Caki2 (cell line): ENCODE measurements at places on chromosomes 4 and X. TPM values are rescaled to one million over a fixed set of nuclear protein-coding genes. Genes with fewer than 3 reads are reported as not detected.

DNA sequence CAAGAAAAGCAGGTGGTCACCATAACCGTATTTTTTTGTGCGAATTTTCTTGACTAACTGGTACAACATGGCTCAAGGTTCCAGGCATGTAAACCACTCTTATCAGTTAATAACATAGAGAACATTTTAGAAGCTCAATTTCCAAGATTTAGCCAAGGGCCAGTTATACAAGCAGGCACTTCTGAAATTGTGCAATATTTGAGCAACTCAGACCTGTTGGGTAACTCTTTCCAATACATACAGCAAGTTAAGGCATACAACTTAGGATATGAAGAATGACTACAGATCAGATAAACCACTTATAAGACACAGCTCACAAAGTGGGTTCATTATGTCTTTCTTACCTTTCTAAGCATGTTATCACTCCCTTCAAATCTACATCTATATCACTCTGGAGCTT, 43.9 kb downstream of the ZNF280C start:
- no peak for DNase-seq

HAUS3 gene
- 4.2 and 8.6 TPM in 2 replicates for total RNA-seq

DNA sequence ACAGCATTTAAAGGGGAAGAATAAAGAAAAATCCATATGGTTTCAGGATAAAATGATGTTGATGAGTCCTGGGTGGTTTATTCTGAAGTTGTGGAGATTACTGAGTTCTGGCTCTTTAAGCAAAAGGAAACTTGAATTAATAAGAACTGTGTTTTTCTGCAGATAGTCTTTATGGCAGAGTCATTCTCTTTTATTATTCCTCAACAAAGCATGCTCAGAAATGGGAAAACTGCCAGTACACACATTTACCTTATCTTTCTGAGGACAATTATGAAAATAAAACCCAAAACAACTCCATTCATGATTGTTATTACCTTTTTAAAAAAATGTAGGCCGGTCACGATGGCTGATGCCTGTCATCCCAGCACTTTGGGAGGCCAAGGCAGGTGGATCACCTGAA, 58.5 kb downstream of the ADD1 start:
- no peak for DNase-seq

- DNase-seq = peak; percentile 73
Observed at GRCh38 chr4:6272863-6273660, 3.4 kb downstream of the WFS1 start.

KLB gene
- 0.68 and 0.75 TPM in 2 replicates for total RNA-seq

GRCh38 chrX:151538190-151539122, 25.0 kb upstream of the PASD1 start:
- no peak for DNase-seq

SATL1 gene
- total RNA-seq = not detected in 2 replicates

DNA sequence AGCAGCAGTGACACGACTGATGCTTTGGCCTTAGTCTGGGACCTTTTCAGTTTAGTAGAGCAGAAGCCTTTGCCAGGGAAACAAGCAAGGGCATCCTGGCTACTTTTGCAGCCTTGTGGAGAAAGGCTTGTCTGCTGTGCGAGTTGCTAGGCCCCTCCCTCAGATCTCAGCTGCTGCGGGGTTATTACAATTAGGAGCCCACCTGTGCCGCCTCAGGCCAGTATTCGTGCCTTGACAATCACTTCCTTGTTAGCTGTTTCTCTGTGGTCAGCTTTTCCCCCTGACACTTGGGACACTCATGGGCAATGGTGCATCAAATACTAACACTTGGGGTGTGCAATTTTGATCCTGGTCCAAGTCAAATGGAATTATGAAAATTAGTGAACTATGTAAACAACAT, 67.9 kb downstream of the SH2D1A start:
- DNase-seq = no peak

GRCh38 chr4:7987148-7987989, 47.7 kb upstream of the AFAP1 start:
- peak; percentile 48 for DNase-seq

DNA sequence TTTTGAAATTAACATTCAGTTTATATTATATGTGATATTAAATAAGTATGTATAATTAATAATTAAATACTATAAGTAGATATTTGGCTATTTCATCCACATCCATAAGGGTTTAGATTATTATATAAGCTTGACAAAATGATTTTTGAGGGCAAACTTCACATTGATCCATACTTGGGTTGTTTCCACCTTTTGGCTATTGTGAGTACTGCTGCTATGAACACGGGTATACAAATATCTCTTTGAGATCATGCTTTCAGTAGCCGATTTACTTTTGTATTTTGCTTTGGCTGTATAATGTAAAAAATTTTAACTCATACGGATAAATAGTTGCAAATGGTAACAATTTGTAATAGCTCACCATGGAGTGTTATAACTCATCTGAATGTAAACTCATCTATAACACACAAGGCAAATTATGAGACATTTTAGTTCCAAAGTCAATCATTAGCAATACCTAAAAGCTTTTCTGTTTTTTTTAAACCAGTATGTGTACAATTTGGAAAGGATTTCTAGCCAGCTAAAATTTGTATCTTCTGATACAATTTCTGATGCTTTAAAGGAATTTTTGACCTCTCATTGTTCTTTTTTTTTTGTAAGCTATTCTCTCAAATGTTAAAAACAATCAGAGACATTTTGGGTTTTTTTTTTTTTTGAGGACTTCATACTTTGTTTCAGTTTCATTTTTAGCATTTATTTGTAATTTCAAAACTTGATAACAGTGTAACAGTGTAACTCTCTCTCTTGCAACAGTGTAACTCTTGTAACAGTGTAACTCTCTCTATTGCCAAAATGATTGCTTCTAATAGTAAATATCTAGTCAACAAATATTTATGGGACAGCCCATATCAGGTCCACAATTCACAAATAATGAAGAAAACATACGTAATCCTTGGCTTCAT, 51.8 kb upstream of the ARX start:
- no peak for DNase-seq

- peak; percentile 76 for DNase-seq
Observed at GRCh38 chrX:110286106-110286505, 31.8 kb downstream of the AMMECR1 start.

EXOC1L gene
- total RNA-seq = not detected in 2 replicates

- no peak for DNase-seq
Observed at GRCh38 chrX:136636121-136636520, 11.8 kb upstream of the CD40LG start.

GRCh38 chr4:4402966-4403365, 16.1 kb downstream of the NSG1 start:
- DNase-seq = no peak

WAS gene
- 2.7 TPM in 1 of 2 replicates, not detected in the other for total RNA-seq

- no peak for DNase-seq
Observed at GRCh38 chrX:114267142-114267541, 316.7 kb upstream of the HTR2C start.

DNA sequence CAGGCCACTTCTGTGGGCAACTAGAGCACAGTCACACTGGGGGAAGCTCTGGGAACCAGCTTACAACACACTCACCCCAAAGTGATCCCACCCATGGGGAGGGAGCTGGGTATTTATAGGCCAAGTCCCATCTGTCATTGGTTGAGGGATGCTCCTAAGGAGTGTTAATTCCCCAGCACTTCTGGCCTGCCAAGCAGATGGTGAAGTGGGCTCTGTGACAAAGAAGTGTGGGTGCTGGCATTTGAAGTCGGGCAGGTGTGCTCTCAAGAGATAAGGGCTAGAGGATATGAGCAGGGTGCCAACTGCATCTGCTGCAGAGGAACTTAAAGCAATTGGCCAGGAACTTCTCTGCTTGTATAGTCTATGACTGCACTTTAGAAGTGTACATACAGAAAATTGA, 30.9 kb downstream of the PTCHD1 start:
- no peak for DNase-seq

FOXP3 gene
- total RNA-seq = not detected in 2 replicates

GRCh38 chr4:2141762-2142451, 82.8 kb downstream of the NAT8L start:
- no peak for DNase-seq

GRCh38 chr4:162836773-162837172, 329.9 kb downstream of the NAF1 start:
- no peak for DNase-seq

DNA sequence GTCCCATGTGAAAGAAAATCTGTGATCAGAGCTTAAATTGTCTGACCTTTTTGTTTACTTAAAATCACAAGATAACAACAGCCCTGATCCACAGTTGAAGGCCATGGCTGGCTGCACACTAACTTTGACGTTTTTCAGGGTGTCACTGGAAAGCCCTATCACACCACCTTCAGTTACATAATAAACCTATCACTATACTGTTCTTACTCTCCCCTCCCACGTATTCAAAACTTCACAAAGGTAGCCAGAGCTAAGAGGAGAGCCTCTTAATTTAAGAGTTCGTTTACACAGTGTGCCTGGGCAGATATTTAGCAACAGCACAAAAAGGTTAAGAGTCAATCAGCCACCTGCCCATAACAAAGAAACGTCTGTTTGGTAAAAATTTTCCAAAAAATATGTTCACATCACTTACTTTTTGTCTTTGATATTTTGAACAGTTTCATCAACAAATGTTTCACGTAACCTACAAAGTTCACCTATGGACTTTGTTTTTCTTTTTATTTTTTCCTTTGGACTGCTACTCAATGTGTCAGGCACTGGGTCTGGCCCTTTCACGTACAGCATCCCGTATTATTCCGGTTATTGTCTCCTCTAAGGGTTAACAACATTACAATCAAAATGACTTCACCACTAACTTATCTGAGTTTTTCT, 25.0 kb downstream of the RFC1 start:
- peak; percentile 80 for DNase-seq

DNA sequence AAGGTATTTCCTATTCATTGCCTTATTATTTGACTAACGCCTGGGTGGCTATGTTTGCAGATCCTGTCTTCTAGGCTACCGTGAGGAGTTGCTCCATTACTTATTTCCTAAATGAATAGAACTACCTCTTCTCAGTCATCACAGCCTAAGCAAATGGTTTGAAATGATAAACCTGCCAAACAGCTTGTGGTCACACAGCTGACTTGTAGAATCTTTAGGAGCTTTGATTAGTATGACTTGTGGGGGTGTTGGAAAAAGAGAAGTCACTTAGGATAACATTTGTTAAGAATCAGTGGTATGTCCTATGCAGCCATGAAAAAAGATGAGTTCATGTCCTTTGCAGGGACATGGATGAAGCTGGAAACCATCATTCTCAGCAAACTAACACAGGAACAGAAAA, 169.3 kb downstream of the PPARGC1A start:
- DNase-seq = no peak

GRCh38 chrX:18929775-18930174, 54.1 kb downstream of the PHKA2 start:
- DNase-seq = no peak

PRDM8 gene
- 1.2 and 2.3 TPM in 2 replicates for total RNA-seq

DNA sequence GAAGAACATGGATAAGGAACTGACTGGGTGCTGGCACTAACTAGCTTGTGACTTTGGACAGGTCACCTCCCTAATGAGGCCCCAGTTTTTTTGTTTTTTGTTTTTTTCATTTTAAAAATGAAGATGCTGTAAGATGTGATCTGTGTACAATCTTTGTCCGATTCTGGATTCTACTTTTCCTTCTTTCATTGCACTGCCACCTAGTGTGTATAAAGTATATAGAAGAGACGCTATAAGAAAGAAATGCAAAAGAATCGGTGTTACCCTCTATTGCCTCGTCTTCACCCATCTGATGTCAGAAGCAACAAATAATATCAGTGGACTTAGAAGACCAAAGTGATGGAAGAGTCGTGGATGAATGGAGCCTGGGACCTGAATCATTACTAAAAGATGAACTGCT, 58.6 kb upstream of the P2RY10 start:
- DNase-seq = peak; percentile 4

TGIF2LX gene
- total RNA-seq = not detected in 2 replicates

DNA sequence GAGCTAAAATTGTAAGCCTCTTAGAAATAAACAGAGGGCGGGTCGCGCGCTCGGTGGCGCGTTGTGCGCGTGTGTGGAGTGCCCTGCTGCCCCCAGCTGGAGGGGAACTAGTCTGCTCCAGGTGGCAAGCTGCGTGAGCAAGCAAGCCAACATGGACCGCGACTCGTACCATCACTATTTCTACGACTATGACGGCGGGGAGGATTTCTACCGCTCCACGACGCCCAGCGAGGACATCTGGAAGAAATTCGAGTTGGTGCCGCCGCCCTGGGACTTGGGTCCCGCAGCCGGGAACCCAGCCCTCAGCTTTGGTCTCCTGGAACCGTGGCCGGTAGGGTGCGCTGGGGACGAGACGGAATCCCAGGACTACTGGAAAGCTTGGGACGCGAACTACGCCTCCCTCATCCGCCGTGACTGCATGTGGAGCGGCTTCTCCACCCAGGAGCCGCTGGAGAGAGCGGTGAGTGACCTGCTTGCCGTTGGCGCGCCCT, 66.1 kb downstream of the DNAAF6 start:
- no peak for DNase-seq

DNA sequence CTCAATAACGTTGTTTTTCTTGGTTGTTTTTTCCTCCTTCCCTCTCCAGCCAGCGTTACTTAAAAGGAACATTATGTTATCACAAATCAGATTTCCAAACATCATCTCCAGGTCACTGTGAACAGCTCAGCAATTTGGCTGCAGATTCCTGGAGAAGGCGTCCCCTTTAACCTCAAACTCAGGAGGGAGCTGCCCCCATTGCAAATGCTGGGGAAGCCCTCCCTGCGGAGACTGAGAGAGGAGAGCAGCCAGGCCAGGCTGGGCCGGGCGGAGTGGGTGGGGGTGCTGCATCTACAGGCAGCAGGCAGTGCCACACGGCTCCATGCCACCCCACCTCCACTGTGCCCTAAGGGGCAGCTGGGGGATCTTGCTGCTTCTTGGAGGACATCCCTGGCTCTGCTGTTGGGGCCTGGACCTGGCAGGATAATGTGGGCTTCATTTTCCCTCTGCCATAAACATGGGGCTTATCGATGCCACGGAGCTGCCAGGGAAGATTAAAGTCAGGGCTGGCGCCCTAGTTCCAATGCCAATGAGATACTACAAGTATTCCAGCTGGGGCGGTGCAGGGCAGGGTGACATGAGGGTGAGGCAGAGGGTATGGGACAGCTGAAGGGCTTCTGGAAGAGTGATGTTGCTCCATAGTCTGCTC, 148.8 kb downstream of the PJA1 start:
- no peak for DNase-seq
